ENCODE measurements at places on chromosomes 2 and 18. TPM values are rescaled to one million over a fixed set of nuclear protein-coding genes. Genes with fewer than 3 reads are reported as not detected.

The IL1RL1 gene
- total RNA-seq = 0.17 TPM

The DCDC2C gene
- not detected for total RNA-seq

The GAREM1 gene
- 2.2 TPM for total RNA-seq

The APCDD1 gene
- total RNA-seq = 2.2 TPM

The REG3G gene
- not detected for total RNA-seq

The REG1B gene
- not detected for total RNA-seq

The DLGAP1 gene
- total RNA-seq = 0.34 TPM

The TFPI gene
- 140 TPM for total RNA-seq

The PPP1R1C gene
- total RNA-seq = 0.15 TPM

The NCKAP5 gene
- total RNA-seq = under 0.01 TPM

The ADCYAP1 gene
- total RNA-seq = not detected

The ANKRD30B gene
- total RNA-seq = not detected

The CYB5A gene
- total RNA-seq = 121 TPM

The TUBA3E gene
- not detected for total RNA-seq

The DYNAP gene
- total RNA-seq = not detected

The PSTPIP2 gene
- total RNA-seq = 7.1 TPM

The CTAGE1 gene
- total RNA-seq = not detected

The SRD5A2 gene
- total RNA-seq = not detected

The CRIM1 gene
- 105 TPM for total RNA-seq

The TEKT4 gene
- total RNA-seq = not detected
